ENCODE measurements at places on chromosomes 16 and 17.
A peak's percentile ranks its signal among the peaks of the same experiment; 100 is the strongest.

DNA sequence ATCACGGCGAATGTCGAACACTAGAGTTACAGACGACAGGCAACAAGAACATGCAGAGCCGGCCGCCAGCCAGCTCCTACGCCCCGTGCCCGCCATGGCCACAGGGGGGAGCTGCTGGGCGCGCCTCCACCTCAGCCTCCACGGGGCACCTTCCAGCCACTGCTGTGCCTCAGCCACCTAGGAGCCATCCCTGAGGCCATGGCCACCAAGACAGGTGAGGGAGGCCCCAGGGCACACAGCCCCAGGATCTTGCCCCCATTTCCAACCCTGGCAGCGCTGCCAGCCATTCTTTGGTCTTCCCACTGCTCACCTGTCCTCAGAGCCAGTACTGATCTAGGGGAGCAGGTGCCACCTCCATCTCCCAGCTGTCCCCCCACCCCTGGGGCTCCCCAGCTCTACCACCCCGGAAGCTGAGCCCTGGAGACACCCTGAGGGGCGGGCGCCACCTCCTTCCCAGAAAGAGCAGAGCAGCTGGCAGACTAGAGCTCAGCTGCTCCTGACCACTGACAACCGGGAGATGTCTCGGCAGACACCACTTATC lies 11.8 kb downstream of the GNPTG start:
- DNase-seq = peak; percentile 71

- DNase-seq = no peak
Observed at GRCh38 chr17:29645515-29646051, 22.9 kb upstream of the CORO6 start.

- DNase-seq = peak; percentile 21
Observed at GRCh38 chr17:48024149-48025039, 13.2 kb downstream of the COPZ2 start.

GRCh38 chr17:10192972-10193371 lies 5.4 kb downstream of the GAS7 start:
- DNase-seq = no peak

Measured in activated CD8-positive, alpha-beta memory T cell treated with anti-CD3 and anti-CD28 coated beads, Interleukin-2, amount 50 U/mL, for 4 hours (primary cell).